Fibroblast of mammary gland (primary cell): ENCODE measurements at places on chromosomes 7 and 10.

- DNase-seq, result no peak
Observed at GRCh38 chr10:48939790-48940325, at the start of gene LRRC18. TSS of gene LRRC18 (minus strand) at chr10:48939840. CDS start at chr10:48914155, 25,685 bp downstream.

- no peak for DNase-seq
Observed at GRCh38 chr10:5406918-5407317, 2.3 kb upstream of the TUBAL3 start.

- no peak for DNase-seq
Observed at GRCh38 chr7:158814637-158815036, 14.7 kb downstream of the ESYT2 start.

- no peak for DNase-seq
Observed at GRCh38 chr7:57203161-57203791, 71.0 kb upstream of the ZNF479 start.

GRCh38 chr10:11148142-11149028 is 130.7 kb downstream of the CELF2 start:
- no peak for DNase-seq

GRCh38 chr10:97685395-97685958 is 1.6 kb downstream of the AVPI1 start:
- DNase-seq, result peak; percentile 23

DNA sequence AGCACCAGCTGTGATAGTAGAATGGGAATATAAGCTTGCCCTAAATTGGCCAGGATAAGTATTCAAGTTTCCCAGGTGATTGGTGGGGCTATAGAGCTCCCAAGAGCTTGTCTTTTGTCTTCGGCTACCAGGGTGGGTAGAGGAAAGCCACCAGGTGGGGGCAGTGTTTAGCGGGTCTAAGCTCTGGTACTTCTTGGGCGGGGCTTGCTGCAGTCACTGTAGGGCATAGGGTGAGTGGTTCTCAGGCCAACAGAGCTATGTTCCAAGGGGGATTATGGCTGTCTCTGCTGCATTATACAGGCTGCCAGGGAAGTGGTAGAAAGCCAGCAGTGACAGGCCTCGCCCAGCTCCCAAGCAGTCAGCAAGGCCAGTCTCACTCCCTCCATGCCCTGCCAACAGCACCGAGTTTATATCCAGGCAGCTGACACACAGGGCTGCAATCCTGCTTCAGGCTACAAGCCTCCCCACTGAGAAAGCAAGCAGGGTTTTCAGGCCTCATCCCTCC is 110.7 kb downstream of the ZNF467 start:
- DNase-seq, result peak; percentile 72

DNA sequence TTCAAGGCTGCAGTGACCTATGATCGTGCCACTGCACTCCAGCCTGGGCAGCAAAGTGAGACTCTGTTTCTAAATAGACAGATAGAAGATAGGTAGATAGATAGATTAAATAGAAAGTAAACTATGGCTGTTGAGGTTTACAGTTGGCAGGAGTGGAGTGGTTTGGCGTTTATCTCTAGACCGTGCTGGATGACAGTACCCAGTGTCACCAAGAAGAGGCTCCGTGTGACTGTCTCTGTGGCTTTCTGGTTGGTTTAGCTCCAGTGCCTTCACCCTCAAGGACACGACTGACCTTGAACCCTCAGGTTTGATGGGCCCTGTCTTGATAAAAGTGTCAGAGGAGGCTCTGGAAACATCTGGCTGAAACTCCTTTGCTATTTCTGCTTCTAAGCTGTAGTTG is 31.7 kb downstream of the CHST12 start:
- no peak for DNase-seq

DNA sequence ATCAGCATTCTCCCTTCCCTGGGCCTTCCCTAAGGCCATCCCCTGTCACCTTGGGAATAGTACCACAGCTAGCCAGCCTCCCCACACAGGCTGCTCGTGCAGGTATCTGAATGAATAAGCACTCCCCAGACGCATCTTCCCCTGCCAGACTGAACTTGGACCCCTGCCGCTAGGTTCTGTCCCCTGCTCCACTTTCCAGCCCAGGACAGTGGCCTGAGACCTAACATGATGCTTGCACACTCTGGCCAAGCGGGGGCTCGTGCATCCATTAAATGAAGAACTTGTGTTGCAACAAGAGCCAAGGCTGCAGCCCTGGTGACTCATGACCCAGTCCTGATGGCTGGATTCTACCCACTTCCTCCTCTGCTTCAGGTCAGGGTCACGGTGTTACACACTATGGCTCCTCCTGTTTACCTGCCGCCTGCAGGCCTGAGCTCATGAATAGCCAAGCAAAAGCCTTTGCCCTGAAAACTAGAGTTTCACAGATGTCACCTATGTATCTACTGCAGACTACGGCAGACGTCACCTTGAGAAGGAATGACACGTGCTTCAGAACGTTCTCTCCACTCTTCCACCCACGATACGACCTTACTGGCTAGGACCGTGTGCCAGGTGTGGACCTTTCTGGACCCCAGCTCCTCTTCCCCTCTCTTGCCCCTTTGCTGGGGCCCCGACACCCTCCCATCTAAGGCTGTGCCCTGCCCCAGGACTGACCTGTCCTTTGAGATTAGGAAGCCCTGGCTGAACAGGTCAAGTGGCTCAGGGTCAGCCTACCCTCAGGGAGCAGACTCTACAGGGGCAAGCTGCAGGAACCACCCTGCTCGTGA is 6.5 kb downstream of the ASB13 start:
- peak; percentile 86 for DNase-seq

DNA sequence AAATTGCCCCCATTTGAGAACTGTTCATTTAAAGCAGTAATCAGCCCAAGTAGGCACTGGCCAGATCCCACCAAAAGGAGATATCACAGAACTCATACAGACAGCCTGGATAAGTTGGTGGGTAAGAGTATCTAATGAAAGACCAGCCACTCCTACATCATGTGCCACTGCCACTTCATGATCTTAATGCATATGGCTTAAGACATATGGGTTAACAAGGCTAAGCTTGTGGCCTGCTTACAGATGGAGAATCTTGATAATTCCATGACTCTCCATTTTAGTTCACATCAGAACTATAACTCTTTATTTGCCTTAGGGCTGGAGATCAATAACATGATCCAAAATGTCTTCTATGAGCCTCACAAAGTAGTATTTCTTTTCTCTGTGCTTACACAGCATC is 6.8 kb upstream of the IFIT1B start:
- DNase-seq, result no peak

- no peak for DNase-seq
Observed at GRCh38 chr10:24969841-24970281, 17.5 kb upstream of the PRTFDC1 start.

GRCh38 chr7:80372415-80372814 is 139.4 kb downstream of the GNAT3 start:
- no peak for DNase-seq

GRCh38 chr10:51700228-51700817 is 928 bp upstream of the CSTF2T start:
- no peak for DNase-seq

GRCh38 chr10:49596493-49596809 is 13.7 kb upstream of the SLC18A3 start:
- no peak for DNase-seq
